ENCODE measurements at places on chromosomes 3 and 15. TPM values are rescaled to one million over a fixed set of nuclear protein-coding genes. Genes with fewer than 3 reads are reported as not detected.
A peak's percentile ranks its signal among the peaks of the same experiment; 100 is the strongest.

GRCh38 chr3:134295930-134296329, 45.3 kb upstream of the RYK start:
- H3K4me1 ChIP-seq: no peaks in the 10 kb centered on the region
- DNase-seq: no peak
- no peak overlapping the region for H3K27ac ChIP-seq
- H3K4me3 ChIP-seq: no peak overlapping the region

DNA sequence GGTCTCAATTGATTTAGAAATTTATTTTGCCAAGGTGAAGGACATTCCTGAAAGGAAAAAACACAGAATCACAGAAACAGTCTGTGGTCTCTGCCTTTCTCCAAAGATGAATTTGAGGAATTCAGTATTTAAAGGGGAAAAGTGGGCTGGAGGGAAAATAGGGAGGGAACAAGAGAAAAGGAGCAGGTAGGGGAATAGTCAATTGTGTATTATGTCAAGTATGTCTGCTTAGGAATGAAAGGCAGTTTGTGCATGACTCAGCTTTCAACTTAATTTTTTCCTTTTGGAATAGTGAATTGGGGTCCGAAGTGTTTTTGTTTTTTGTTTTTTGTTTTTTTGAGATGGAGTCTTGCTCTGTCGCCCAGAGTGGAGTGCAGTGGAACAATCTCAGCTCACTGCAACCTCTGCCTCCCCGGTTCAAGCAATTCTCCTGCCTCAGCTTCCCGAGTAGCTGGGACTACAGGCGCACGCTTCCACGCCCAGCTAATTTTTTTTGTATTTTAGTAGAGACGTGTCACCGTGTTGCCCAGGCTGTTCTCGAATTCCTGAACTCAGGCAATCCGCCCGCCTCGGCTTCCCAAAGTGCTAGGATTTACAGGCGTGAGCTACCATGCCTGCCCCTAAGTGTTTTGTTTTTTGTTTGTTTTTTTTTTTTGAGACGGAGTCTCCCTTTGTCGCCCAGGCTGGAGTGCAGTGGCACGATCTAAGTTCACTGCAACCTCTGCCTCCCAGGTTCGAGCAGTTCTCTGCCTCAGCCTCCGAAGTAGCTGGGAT, 74.1 kb upstream of the MAP4 start:
- H3K4me1 ChIP-seq: peaks cover 14% of the 10 kb centered on the region
- no peak for DNase-seq
- H3K4me3 ChIP-seq: peak overlapping the region; percentile 91

DNA sequence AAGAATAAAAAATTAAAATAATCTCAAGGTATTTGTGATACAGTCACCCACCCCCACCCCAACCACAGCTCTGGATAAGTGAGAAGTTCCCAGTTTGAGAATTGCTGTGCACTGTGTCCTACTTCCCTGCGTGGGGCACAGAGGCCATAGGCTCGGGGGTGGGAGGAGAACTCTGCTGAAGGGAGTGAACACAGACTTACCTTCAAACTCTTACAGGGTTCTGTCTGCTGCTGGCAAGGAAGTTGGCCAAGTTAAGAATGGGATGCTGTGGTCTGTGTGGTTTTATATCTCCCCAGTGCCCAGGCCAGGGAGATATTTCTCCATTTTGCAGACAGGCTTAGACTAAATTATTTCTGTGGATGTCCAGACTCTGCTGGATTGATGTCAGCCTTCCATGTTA, 37.6 kb downstream of the SPTSSB start:
- no peak for DNase-seq
- H3K27me3 ChIP-seq: peaks cover 3% of the 10 kb centered on the region
- H3K36me3 ChIP-seq: no peaks in the 10 kb centered on the region
- H3K4me3 ChIP-seq: no peak overlapping the region

GRCh38 chr3:46564190-46565021, 1.7 kb downstream of the LRRC2 start:
- no peak for DNase-seq
- peaks cover 9% of the 10 kb centered on the region for H3K27me3 ChIP-seq
- H3K4me3 ChIP-seq: no peak overlapping the region
- H3K27ac ChIP-seq: no peak overlapping the region
- H3K4me1 ChIP-seq: peaks cover 10% of the 10 kb centered on the region
- no peaks in the 10 kb centered on the region for H3K36me3 ChIP-seq

DNA sequence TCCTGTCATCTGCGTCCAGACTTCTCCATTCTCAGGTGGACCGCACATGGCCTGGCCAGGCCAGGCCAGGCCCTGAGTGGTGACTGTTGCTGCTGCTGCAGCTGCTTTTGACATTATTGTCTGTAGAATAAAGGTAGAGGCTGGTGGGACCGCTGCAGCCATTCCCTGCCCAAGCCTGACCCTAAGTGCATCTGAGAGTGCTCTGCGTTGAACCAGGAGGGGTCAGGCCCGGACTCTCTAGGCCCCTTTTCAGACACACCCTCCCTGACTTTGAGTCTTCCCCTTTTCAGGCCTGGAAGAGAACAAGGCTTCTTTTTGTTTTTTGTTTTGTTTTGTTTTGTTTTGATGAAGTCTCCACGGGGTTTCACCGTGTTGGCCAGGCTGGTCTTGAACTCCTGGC, 54.6 kb upstream of the FLNB start:
- DNase-seq: no peak
- H3K36me3 ChIP-seq: no peaks in the 10 kb centered on the region
- peaks cover 3% of the 10 kb centered on the region for H3K27me3 ChIP-seq
- H3K27ac ChIP-seq: no peak overlapping the region

- H3K4me1 ChIP-seq: peaks cover 25% of the 10 kb centered on the region
- H3K27ac ChIP-seq: no peak overlapping the region
- DNase-seq: no peak
- no peaks in the 10 kb centered on the region for H3K36me3 ChIP-seq
- no peak overlapping the region for H3K4me3 ChIP-seq
Observed at GRCh38 chr3:11634081-11634635, 9.6 kb downstream of the VGLL4 start.

The KLHL40 gene
- total RNA-seq: 0.44 TPM

- no peaks in the 10 kb centered on the region for H3K4me1 ChIP-seq
- no peak overlapping the region for H3K27ac ChIP-seq
- H3K36me3 ChIP-seq: no peaks in the 10 kb centered on the region
- DNase-seq: no peak
Observed at GRCh38 chr15:41847981-41848380, 9.3 kb downstream of the PLA2G4B start.

GRCh38 chr3:70992131-70992530, 591.4 kb downstream of the FOXP1 start:
- H3K27ac ChIP-seq: no peak overlapping the region
- H3K4me1 ChIP-seq: peaks cover 3% of the 10 kb centered on the region
- no peak overlapping the region for H3K4me3 ChIP-seq
- H3K36me3 ChIP-seq: no peaks in the 10 kb centered on the region
- no peak for DNase-seq

The SELENOT gene
- 74.0 TPM for total RNA-seq

The SEC11A gene
- total RNA-seq: 84.3 TPM

The FETUB gene
- total RNA-seq: not detected

DNA sequence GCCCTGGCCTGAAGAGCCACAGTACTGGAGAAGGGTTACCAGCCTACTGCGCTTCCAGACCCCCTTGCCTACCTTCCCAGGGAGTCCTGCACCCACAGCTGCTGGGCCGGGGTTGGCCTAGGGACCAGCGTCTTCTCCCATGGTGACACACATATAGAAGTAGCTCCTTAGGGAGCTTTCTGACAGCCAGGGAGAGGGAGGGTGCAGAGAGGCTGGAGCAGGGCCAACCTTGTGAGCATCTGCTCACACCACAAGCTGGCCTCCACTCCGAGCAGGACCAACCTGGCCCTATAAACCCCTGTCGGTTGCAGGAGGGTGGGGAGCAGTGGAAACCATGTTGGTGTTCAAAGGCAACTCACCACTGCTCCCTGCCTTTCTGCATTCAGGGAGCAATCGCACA, 35.2 kb downstream of the SRPRB start:
- peaks cover 8% of the 10 kb centered on the region for H3K36me3 ChIP-seq
- H3K27ac ChIP-seq: no peak overlapping the region
- DNase-seq: no peak
- H3K4me1 ChIP-seq: peaks cover 2% of the 10 kb centered on the region
- peaks cover 4% of the 10 kb centered on the region for H3K27me3 ChIP-seq

The IRAK2 gene
- total RNA-seq: 0.20 TPM

The ATP13A5 gene
- not detected for total RNA-seq

The TUSC7 gene
- not detected for total RNA-seq

GRCh38 chr15:68504681-68505170, 72.8 kb upstream of the ITGA11 start:
- peak overlapping the region; percentile 46 for H3K27ac ChIP-seq
- peaks cover 4% of the 10 kb centered on the region for H3K36me3 ChIP-seq
- H3K4me3 ChIP-seq: no peak overlapping the region
- H3K27me3 ChIP-seq: peaks cover 4% of the 10 kb centered on the region
- peaks cover 13% of the 10 kb centered on the region for H3K4me1 ChIP-seq

The AKAP13 gene
- 145 TPM for total RNA-seq

- H3K4me3 ChIP-seq: no peak overlapping the region
- no peaks in the 10 kb centered on the region for H3K27me3 ChIP-seq
- no peak overlapping the region for H3K27ac ChIP-seq
- DNase-seq: no peak
- H3K4me1 ChIP-seq: no peaks in the 10 kb centered on the region
- no peaks in the 10 kb centered on the region for H3K36me3 ChIP-seq
Observed at GRCh38 chr3:180828723-180829408, 83.6 kb upstream of the FXR1 start.

- H3K4me1 ChIP-seq: no peaks in the 10 kb centered on the region
- H3K27ac ChIP-seq: no peak overlapping the region
- no peaks in the 10 kb centered on the region for H3K36me3 ChIP-seq
- H3K27me3 ChIP-seq: no peaks in the 10 kb centered on the region
- no peak overlapping the region for H3K4me3 ChIP-seq
- no peak for DNase-seq
Observed at GRCh38 chr3:149005416-149005815, 14.1 kb downstream of the GYG1 start.

Data from glutamatergic neuron (in vitro differentiated cells).